ENCODE measurements at places on chromosomes 2 and 18.
A peak's percentile ranks its signal among the peaks of the same experiment; 100 is the strongest.

GRCh38 chr2:119996148-119996547, 16.7 kb upstream of the EPB41L5 start:
- no peak for DNase-seq

- DNase-seq = no peak
These were observed 254.3 kb downstream of the SOX11 start for GRCh38 chr2:5946225-5947115.

DNA sequence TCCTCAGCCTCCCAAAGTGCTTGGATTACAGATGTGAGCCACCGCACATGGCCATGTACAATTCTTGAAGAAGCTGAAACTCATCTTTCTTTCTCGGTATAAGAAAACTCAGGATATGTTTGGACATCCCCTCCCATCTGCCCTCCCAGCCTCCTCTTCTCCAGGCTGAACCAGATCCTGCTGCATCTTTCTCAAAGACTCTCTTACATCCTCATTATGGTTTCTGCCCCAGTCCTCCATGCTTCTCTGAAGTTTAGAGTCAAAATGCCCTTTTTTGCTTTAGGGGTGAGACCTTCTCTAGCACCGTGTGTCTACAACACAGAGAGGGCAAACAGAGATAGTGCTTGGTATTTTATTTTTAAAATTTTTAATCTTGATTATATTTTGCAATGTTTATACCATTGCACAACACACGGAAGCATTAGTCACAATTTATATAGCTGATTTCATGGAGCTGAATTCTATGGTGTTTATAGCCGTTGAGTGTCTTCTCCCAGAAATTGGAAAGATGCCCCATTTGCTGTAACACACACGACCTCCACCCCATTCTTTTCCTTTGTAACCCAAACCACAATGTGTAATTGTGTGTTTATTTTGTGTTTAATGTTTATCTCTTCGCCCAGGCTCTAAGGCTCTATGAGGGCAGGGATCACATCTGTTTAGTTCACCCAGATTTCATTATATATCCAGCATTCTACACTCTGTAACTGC, 206.0 kb upstream of the TNP1 start:
- peak; percentile 43 for DNase-seq

GRCh38 chr2:22217881-22218280, 1094.1 kb downstream of the TDRD15 start:
- DNase-seq = no peak

- no peak for DNase-seq
These were observed 186.6 kb downstream of the RAB3GAP1 start for GRCh38 chr2:135238651-135239050.

- DNase-seq = no peak
These were observed 48.8 kb upstream of the DNAJC10 start for GRCh38 chr2:182667315-182667695.

- DNase-seq = no peak
These were observed 70.5 kb upstream of the TFCP2L1 start for GRCh38 chr2:121355488-121355887.

DNA sequence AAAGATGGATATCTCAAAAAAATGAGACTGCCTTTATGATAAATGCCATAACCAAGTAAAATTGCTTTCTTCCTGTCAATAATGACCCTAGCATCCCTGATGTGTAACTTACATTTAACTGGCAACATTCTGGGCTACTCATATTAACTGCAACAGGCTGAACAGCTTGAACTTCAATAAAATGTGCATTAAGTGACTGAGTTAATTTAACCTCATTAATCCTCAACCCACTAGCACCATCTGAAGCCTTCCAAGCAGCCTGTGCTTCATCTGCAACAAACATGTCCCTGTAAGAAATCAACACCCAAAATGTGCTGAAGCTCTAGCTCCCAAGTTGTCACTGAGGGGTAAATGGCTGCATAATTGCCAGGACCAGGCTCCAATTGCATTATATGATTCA, 296.2 kb upstream of the ZC3H15 start:
- no peak for DNase-seq

- no peak for DNase-seq
These were observed 31.3 kb upstream of the CREB1 start for GRCh38 chr2:207498427-207498826.

DNA sequence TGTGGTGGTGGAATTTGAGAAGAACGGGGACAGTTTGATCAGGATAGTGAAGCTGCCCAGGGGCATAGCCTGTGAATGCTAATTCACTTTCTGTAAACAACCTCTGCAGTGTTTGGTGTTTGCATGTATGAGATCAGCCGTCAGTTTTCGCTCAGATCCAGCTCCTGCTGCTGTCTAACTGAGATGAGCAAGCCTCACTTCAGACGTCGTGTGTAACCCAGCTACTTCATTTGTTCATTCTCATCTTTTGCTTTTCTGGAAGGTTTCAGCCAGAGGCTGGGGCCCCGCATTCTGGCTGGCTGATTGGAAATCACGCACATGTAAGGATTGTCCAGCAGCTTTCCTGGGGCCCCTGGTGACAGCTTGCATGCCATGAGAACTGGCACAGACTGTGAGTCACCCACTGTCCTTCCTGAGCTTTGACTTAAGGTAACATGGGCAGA, 48.9 kb downstream of the LDLRAD4 start:
- DNase-seq = no peak

- DNase-seq = no peak
These were observed 23.4 kb downstream of the CHCHD5 start for GRCh38 chr2:112607680-112608438.

DNA sequence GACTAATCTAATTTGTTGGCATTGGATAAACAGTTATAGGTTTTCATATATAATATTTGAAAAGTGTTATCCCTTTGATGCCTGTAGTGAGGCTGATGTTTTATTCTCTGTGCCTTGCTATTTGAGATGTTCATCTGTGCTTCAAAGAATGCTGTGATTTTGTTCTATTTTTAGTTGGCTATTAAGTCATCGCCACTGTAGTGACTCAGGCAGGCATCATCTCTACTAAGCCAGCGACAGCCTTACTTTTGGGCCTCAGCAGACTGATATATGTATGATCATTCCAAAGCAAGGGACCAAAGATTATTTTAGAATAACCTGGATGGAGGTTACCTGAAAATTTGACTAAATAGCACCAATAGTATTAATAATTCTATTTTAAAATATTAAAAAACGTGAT, 1674.5 kb upstream of the NXPH2 start:
- no peak for DNase-seq

GRCh38 chr2:225911019-225911418, 511.5 kb downstream of the NYAP2 start:
- DNase-seq = no peak

DNA sequence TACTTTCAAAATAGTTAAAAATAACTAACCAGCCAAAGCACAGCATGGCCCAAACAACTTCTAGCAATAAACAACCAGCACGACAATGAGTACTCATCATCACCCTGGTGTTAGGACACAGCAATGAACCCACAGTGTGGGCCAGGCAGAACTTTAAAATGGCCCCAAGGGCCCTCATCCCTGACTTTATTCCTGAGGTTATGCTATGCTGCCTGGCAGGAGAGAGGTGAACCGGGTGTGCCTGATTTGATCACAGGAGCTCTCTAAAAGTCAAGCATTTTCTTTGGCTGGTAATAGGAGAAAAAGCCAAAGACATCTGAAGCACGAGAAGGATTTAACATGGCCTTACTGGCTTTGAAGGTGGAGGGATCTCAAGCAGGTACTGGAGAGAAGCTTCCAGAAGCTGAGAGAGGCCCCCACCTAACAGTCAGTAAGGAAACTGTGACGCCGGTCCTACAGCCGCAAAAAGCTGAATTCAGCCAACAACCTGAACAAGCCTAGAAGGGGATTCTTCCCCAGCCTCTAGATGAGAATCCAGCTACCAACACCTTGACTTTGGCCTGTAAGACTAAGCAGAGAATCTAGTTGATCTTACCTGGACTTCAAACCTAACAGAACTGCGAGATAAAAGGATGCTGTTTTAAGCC, 115.4 kb downstream of the DDX1 start:
- no peak for DNase-seq

- DNase-seq = no peak
These were observed 72.0 kb upstream of the RAB6C start for GRCh38 chr2:129907256-129907998.

Data from muscle of back (tissue), 13 donors.